Suprapubic skin (tissue), 4 donors: ENCODE measurements at places on chromosomes 7 and 10.

DNA sequence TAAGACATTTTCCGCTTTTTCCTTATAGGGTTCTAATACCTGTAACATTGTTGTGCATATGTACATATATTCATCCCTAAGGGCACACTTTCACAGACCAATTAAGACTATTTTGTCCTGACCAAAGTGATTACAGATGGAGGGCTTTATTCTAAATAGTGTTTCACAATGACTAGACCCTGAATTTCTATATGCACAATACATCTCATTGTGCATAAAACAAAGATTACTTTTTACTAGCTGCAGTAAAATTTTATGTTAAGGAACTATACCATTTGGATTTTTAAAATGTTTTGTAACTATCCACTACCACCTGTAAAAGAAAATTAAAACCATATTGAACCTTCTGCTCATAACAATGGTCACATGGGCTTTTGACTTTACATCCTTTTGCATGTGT, 87.8 kb downstream of the CTTNBP2 start:
- no peaks in the 10 kb centered on the region for H3K4me1 ChIP-seq
- no peaks in the 10 kb centered on the region for H3K27me3 ChIP-seq
- H3K27ac ChIP-seq = no peak overlapping the region

DNA sequence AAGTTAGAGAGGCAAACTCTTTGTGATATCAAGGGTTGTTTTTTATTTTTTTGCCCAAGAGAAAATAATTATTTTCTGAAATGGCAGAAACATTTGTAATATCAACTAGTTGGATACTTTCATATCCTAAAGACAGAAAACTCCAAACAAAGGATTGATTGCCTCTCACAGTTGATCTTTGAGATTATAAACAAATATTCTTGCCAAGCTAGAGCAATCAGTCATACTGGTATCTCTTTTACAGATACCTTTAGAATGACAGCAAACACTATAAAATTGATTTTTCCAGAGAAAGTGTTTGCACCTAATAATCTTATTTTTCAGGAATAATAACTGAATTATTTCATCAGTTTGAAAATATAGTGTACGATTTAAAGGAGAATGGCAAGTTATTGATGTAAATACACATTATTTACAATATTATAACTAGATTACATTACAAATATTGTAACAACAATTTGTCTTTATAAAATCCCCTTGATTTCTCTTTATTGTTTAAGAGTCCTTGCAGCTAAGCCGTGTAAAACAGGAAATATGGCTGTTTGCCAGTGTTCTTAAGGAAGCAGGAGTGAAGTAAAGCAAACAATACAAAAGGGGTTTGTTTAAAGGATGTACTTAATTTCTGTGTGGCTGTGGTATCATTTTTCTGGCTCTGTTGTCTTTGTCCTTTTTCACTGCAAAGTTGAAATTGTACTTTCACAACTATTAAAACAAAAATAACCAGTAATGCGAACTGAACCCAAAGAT, 58.4 kb downstream of the MAPK8 start:
- peaks cover 20% of the 10 kb centered on the region for H3K4me1 ChIP-seq
- no peak overlapping the region for H3K27ac ChIP-seq
- no peak overlapping the region for H3K4me3 ChIP-seq
- H3K27me3 ChIP-seq = no peaks in the 10 kb centered on the region
- no peaks in the 10 kb centered on the region for H3K36me3 ChIP-seq

DNA sequence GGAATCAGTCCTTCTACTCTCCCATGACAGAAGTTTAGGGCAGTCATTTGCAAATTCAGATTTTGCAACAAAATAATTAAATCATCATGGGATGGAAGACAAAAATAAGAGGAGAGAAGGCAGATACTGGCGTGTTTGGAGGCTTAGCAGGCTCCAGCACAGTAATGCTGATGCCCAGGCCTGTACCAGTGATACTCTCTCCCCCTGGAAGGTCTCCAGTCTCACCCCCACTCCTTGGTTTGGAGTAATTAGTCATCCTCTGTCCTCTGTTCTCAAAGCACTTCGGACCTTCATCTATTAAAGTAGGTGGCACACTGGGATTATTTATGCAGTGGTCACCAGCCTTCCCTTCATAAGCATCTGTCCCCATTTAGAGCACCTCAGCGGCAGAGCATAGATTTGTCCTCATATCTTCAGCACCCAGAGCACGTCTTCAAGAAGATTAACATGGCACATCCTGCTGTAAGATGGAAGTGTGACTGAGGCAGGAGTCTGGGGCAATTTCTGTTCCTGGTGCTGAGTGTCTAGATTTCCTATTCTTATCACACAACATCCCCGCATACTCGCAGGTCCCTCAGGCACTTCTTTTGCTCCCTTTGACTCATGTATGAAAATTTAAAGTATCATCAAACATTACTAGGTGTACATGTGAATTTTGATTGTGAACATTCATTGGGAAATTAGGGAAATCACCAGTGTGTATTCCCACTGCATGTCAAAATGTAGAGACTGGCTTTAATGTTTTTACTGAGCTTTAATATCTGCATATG, 31.3 kb upstream of the TRIL start:
- H3K27ac ChIP-seq = no peak overlapping the region
- H3K36me3 ChIP-seq = no peaks in the 10 kb centered on the region
- no peak for DNase-seq
- no peaks in the 10 kb centered on the region for H3K27me3 ChIP-seq
- H3K4me3 ChIP-seq = no peak overlapping the region

DNA sequence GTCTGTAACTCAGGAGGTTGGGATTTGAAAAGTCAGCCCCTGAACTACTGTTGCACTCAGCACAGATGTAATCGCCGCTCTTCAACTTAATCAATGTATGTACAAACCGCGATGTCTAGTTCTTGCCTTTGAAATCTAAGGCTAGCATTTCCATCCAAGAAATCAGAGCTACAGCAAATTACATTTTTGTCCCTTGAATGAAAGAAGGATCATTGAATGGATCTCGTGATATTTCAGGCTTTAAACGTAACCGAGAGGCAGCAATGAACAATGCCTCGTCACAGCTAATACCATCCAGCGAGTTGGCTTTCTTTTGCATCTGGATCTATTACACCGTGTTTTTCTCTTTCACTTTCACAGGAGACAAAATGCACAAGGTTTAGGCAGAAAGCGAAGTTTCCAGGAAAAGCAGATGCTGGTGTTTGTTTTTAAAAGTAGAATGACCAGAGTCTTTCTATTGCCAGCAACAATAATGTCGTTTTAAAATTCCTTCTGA, 5.5 kb downstream of the SKIDA1 start:
- peak overlapping the region; percentile 87 for H3K4me3 ChIP-seq
- peaks cover 79% of the 10 kb centered on the region for H3K4me1 ChIP-seq
- H3K36me3 ChIP-seq = no peaks in the 10 kb centered on the region
- no peaks in the 10 kb centered on the region for H3K27me3 ChIP-seq
- no peak for DNase-seq

DNA sequence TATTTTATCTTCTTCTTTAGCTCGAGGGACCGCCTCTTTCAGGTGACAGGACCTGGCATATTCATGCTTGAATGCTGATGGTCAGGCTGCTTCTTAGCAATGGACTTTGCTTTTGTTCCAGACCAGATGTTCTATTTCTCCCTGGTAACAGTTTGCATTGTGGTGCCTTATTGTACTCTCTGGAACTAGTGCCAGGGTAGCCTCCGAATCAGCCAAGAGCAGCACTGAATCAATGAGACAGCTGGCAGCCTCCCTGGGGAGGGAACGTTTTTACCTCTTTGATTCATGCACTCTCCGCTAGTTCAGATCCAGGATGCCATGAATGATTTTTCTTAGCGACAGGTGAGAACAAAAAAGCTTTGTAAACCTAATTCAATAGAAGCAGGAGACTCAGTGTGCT, 54.1 kb upstream of the NXPH1 start:
- no peaks in the 10 kb centered on the region for H3K36me3 ChIP-seq
- no peaks in the 10 kb centered on the region for H3K4me1 ChIP-seq
- no peak overlapping the region for H3K27ac ChIP-seq
- H3K4me3 ChIP-seq = no peak overlapping the region
- no peak for DNase-seq

DNA sequence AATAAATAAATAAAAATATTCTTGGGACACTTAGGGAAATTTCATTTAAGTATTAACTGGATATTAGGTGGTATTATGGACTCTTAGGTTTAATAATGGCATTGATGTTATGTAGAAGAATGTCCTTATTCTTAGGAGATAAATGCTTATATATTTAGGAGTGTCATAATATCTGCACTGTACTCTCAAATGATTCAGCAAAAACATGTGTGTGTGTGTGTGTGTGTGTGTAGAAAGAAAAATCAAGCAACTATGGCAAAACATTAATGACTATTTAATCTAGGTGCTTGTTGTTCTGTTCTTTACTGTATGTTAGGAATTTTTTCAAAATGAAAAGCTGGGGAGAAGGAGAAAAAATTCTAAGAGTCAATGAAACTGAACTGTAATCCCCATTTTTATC, 3.9 kb downstream of the ASNS start:
- H3K4me1 ChIP-seq = peaks cover 16% of the 10 kb centered on the region
- no peaks in the 10 kb centered on the region for H3K36me3 ChIP-seq
- no peak overlapping the region for H3K27ac ChIP-seq
- H3K4me3 ChIP-seq = no peak overlapping the region

- no peaks in the 10 kb centered on the region for H3K27me3 ChIP-seq
- H3K36me3 ChIP-seq = no peaks in the 10 kb centered on the region
- no peaks in the 10 kb centered on the region for H3K4me1 ChIP-seq
- H3K4me3 ChIP-seq = no peak overlapping the region
- no peak for DNase-seq
Measured at GRCh38 chr7:19336836-19337383, 191.7 kb upstream of the FERD3L start.

DNA sequence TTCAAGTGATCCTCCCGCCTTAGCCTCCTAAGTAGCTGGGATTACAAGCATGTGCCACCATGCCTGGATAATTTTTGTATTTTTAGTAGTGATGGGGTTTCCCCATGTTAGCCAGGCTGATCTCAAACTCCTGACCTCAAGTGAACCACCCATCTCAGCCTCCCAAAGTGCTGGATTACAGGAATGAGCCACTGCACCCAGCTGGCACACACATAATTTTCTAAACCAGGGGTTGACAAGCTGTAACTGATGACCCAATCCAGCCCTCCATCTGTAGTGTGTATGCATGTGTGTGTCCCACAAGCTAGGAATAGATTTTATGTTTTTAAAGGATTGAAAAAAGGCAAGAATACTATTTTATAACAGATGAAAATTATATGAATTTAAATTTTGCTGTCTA, 125.9 kb upstream of the INSYN2A start:
- peaks cover 6% of the 10 kb centered on the region for H3K4me1 ChIP-seq
- no peaks in the 10 kb centered on the region for H3K27me3 ChIP-seq
- no peaks in the 10 kb centered on the region for H3K36me3 ChIP-seq
- DNase-seq = no peak
- H3K4me3 ChIP-seq = no peak overlapping the region
- no peak overlapping the region for H3K27ac ChIP-seq

GRCh38 chr10:71795248-71795647, 21.9 kb upstream of the VSIR start:
- H3K4me1 ChIP-seq = no peaks in the 10 kb centered on the region
- H3K27ac ChIP-seq = no peak overlapping the region
- no peak for DNase-seq
- H3K4me3 ChIP-seq = no peak overlapping the region

DNA sequence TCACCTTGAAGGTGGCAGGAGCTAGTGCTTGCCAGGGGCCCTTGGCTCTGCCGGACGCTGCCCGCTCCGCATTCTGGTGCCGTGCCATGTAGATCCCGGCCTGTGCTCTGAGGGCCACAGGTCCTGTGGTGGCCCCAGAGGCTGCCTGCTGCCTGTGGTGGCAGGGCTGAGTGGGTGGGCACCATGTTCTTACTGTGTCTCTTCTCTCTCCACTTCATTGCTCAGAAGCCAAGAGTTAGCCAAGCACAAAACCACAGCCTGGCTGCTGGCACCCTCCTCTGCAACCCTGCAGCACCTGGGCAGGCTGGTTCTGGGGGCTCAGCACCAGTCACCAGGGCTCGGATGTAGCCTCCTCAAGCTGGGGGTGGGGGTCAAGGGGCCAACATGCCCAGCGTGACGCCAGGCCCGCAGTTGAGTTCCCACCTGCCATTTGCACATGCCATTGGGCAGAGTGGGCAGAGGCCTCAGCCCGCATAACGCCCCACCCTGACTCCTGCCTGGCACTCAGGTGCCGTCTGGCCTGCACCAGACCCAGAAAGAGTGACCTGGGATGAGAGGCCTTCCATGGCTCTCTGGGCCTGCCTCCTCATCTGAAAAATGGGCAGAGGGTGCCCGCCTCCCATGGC, 16.3 kb downstream of the ZMIZ1 start:
- H3K27ac ChIP-seq = peak overlapping the region; percentile 84
- no peaks in the 10 kb centered on the region for H3K36me3 ChIP-seq
- no peak for DNase-seq
- H3K4me1 ChIP-seq = peaks cover 98% of the 10 kb centered on the region

DNA sequence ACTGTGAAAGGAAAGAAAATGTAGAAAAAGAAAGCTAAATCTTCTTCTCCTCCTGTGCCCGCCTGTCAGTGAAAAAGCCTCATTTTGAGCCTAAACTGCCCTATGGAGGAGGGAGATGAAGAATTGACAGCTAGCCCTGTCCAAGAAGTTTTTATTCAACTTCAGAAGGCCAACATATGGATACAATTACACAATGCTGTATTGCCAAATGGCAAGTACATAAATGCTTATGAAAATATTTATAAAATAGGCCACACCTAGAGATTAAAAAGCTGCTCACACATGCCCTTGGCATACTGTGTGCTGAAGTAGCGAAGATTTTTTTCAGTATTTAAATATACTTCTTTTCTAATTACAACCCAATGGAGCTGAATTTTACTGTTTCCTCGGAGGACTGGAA, 65.1 kb upstream of the NEBL start:
- peak overlapping the region; percentile 66 for H3K27ac ChIP-seq
- peak overlapping the region; percentile 0 for H3K4me3 ChIP-seq
- H3K4me1 ChIP-seq = peaks cover 25% of the 10 kb centered on the region
- DNase-seq = no peak
- no peaks in the 10 kb centered on the region for H3K36me3 ChIP-seq

- DNase-seq = no peak
- peaks cover 21% of the 10 kb centered on the region for H3K4me1 ChIP-seq
- no peak overlapping the region for H3K27ac ChIP-seq
- no peak overlapping the region for H3K4me3 ChIP-seq
Measured at GRCh38 chr7:1945558-1945957, 275.5 kb downstream of the ELFN1 start.

- no peak overlapping the region for H3K27ac ChIP-seq
- H3K4me1 ChIP-seq = no peaks in the 10 kb centered on the region
- no peak overlapping the region for H3K4me3 ChIP-seq
Measured at GRCh38 chr10:109358325-109358724, 565.0 kb downstream of the XPNPEP1 start.
